Activated T-cell treated with anti-CD3 and anti-CD28 coated beads, Interleukin-2, amount 50 U/mL, for 1 hour (primary cell): ENCODE measurements at places on chromosomes 2 and 18.

DNA sequence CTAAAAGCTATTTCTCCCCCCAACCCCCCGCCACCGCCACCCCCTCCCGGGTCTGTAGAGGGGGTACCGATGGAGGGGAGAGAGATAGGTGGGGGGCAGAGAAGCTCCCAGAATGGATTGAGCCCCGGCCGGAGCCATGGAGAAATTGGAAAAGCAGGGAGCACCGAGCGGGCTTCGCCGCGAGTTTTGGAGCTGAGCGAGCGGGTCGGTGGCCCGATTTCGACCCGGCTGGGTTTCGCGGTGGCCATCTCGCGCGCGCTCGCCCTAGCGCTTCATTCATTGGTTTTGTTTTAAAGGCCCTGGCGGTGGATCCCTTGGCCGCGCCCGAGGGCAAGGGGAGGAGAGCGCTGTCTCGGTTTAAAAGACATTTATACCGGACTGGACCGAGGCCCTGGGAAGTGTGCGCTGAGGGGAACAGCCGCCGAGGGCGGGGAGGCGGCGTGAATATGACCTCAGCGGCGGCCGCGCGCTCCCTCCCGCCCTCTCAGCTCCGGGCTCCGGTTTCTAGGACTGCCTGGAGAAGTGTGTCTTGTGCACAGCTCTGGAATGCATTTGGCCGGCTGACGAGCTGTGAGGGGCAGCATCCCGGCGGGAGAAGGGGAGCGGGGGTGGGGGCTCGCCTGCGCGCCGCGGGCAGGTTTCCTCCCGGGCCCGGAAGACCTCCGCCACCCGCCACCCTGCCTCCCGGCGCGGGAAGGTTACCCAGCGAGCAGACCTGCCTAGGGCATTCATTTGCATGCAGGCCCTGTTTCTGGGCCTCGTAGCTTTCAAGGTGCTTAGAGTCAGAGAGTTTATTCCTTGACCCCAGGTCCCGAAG, 1.7 kb upstream of the SMAD7 start:
- DNase-seq = peak; percentile 71

DNA sequence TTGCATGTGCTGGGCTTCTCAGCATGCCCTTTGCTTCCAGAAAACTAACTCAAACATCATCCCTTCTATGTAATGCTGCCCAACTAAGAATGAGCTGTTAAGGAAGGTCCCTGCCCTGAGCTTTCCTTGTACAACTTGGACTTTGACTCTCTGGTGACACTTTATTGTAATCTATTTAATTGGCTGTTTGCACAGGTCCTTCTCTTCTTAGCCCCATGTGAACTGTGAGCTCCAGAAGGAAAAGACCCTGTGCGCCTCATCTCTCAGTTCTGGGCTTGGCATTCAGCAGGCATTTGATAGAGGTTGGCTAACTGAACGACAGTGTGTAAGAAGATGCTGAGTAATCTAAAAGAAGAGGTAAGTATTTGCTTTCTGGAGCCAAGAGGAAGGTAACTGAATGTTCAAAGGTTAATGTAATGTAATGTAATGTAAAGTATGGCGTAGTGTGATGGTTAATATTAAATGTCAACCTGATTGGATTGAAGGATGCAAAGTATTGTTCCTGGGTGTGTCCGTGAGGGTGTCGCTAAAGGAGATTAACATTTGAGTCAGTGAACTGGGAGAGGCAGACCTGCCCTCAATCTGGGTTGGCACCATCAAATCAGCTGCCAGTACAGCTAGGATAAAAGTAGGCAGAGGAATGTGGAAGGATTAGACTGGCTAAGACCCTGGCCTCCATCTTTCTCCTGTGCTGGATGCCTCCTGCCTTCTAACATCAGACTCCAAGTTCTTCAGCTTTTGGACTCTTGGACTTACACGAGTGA, 60.8 kb upstream of the CCDC195 start:
- no peak for DNase-seq

GRCh38 chr2:68832233-68832869, 38.8 kb downstream of the BMP10 start:
- peak; percentile 43 for DNase-seq

- DNase-seq = no peak
Measured at GRCh38 chr2:37698931-37699481, 27.6 kb upstream of the CDC42EP3 start.

DNA sequence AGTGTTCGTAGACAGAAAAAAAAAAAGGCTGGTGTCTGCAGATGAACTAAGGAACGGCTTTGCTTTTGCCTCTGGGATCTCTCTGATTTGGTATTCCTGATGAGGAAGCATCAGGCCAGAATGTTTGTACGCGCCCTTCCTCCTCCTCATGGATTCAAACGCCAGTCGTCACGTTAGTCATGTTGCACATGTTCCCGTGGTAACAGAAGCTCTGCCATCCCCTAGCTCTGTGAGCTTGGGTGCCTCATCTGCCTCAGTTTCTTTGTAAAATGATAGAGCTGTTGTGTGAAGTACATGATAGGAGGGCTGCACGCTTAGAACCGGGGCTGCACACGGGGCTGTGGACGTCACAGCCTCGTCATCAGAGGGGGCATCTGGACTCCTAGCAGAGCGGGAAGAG, 47.0 kb downstream of the TSHZ1 start:
- DNase-seq = no peak

DNA sequence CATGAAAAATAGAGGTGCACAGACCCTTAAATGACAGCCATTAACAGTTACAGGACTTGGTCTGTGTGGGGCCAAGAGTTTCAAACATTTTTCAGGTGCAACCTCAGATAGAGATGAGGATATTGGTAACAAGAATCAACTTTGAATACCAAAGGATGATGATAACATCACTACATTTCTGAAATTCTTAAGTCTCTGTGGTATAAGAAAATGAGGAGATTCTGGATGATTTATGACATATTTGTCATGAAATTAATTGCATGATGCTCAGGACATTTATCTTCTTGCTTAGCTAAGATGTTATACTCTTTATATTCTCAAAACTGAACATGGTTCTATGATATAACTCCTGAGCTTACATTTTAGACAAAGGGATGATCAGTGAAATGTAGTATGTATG, 471.8 kb upstream of the CWC22 start:
- no peak for DNase-seq

- no peak for DNase-seq
Measured at GRCh38 chr2:71256421-71256820, 29.5 kb upstream of the PAIP2B start.

- no peak for DNase-seq
Measured at GRCh38 chr2:25041307-25041927, 459 bp upstream of the EFR3B start.

GRCh38 chr2:43092520-43093179, 133.8 kb downstream of the ZFP36L2 start:
- no peak for DNase-seq

DNA sequence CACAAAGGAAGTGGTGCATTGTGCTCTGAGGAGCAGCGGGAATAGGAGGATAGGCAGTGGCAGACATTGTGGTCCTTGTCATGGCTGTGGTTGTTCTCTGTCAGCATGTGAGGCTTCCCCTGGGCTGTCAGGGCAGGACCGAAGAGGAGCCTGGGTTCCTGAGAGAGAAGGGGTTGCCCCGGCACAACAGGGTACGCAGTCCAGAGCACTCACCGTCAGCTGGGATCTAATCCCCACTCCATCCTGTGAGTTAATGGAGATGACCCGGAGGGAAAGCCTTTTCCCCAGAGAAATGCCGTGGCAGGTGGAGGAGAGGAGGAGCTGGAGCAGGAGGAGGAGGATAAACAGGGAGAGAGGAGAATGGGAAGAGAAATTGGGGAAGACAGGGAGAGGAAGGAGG, 396.7 kb upstream of the HS6ST1 start:
- DNase-seq = no peak

- no peak for DNase-seq
Measured at GRCh38 chr2:147390475-147390874, 454.4 kb upstream of the ACVR2A start.

DNA sequence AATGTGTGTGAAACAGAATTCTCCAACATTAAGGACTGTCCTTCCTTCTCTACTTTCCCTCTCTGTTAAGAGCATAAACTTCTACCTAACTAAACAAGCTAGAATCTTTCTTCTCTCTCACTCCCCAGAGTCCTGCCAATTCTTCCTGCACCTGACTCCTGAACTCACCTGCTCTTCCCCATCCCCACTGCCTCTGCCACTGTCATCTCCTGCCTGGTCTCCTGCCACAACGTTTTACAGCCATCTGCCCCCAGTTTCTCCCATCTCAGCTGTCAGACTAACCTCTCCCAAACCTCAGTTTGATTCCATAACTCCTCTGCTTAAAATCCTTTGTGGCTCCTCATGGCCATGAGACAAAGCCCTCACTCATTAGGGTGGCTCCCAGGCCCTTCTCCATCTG, 288.3 kb upstream of the FBXO11 start:
- DNase-seq = no peak

GRCh38 chr2:457792-458424, 170.0 kb upstream of the ALKAL2 start:
- no peak for DNase-seq

DNA sequence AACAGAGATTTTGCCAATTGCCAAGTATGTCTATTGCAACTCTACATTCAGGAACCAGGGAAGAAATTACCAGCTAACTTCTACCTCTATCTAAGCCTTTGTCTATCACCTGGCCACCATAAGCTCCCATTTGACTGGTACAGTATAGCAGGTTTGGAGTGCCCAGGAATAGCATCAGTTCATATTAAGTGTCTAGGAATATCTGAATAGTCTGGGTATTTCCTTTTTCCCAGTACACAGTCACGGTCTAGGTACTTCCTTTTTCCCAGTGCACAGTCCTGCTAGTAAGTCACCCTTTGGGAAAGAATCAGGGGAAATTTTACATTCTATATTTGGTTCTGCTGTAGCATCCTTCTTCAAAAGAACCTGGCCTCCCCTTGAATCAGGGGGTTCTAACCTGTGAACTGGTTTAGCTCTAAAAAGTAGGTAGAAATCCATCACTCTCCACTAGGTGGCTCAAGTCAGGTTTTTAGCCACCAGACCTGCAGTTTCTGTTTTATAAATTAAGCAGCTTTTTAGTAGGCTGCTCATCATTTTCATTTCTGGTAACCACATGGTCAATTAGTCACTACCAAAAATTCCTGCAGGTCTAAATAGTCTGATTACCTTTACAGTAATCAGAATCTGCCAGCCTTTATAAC, 49.3 kb upstream of the DNAJC10 start:
- DNase-seq = no peak

DNA sequence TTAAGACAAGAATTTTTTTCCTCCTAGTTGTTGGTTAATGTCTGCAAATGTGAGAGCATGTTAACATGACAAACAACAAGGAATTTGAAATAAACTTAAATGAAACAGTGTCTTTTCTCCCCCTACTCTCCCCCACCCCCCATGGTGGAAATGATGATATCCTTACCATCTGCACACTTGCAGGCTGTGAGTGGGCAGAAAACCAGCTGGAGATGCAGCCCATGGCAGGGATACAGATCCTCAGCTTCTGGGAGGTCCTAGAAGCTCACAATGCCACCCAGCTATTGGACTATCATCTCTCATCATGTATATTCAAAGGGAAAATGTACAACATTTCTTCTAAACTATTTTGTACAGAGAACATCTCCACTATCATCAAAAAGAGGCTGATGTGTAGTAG, 196.8 kb downstream of the SLC8A1 start:
- DNase-seq = no peak

GRCh38 chr18:55343396-55344073, 244.5 kb downstream of the TCF4 start:
- no peak for DNase-seq

DNA sequence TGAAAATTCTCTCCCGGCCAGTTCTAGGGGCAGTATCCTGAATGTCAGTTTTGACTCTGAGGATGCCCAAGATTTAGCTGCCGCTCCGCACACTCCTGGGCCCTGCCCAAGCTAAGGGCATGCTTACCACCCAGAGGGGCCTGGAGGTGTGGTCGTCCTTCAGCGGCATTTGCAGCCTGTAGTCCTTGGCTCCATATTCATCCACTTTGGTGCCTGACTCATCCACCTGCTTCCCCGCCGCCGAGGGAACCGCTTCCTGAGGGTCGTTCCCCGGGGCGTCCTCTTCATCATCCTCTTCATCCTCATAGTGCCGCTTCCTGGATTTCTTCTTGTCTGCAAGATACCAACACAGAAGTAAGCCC, 577 bp downstream of the ERCC3 start:
- DNase-seq = no peak
